ENCODE measurements at places on chromosomes 2 and 18. TPM values are rescaled to one million over a fixed set of nuclear protein-coding genes. Genes with fewer than 3 reads are reported as not detected.

Gene FAM124B
- 0.22 TPM for total RNA-seq

Gene PPP4R1
- 76.7 TPM for total RNA-seq

- no peak for DNase-seq
Measured at GRCh38 chr2:196275646-196276352, 104.4 kb upstream of the STK17B start.

- peak; percentile 12 for DNase-seq
Measured at GRCh38 chr2:125837128-125837527, 818.8 kb upstream of the GYPC start.

GRCh38 chr18:55233857-55234256 lies 274.6 kb upstream of the CCDC68 start:
- no peak for DNase-seq

GRCh38 chr2:1588978-1589621 lies 155.2 kb downstream of the PXDN start:
- DNase-seq, result peak; percentile 76

- DNase-seq, result no peak
Measured at GRCh38 chr2:163528640-163529217, 207.1 kb downstream of the FIGN start.

GRCh38 chr2:43184339-43184895 lies 42.0 kb downstream of the ZFP36L2 start:
- no peak for DNase-seq

GRCh38 chr2:207279520-207279919 lies 113.8 kb upstream of the KLF7 start:
- no peak for DNase-seq

Measured in H7 (cell line).